ENCODE measurements at places on chromosomes 4 and X.
A peak's percentile ranks its signal among the peaks of the same experiment; 100 is the strongest.

DNA sequence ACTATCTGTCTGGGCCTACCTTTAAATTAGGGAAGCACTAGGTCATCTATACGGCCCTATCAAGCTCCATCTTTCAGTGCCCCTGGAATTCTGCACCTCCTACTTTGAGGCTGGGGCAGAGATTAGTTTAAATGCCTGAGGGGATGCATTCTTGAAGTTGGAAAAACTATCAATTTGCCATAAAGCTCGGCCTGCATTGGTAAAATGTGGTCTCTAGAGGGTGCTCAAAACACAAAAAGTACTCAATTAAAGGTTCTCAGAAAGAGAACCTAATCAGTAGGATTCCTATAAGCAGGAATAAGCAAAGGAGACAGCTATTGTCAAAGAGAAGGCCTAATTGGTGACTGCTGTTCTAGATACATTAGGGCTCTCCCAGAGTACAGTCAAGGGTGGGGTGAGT lies 111.7 kb downstream of the AMER1 start:
- H3K4me3 ChIP-seq: no peak overlapping the region
- H3K27ac ChIP-seq: no peak overlapping the region
- no peaks in the 10 kb centered on the region for H3K36me3 ChIP-seq
- peaks cover 4% of the 10 kb centered on the region for H3K27me3 ChIP-seq
- H3K4me1 ChIP-seq: no peaks in the 10 kb centered on the region

GRCh38 chrX:15926622-15927021 lies 72.0 kb upstream of the AP1S2 start:
- peaks cover 30% of the 10 kb centered on the region for H3K27me3 ChIP-seq
- H3K36me3 ChIP-seq: no peaks in the 10 kb centered on the region
- H3K4me1 ChIP-seq: peaks cover 7% of the 10 kb centered on the region
- DNase-seq: no peak
- no peak overlapping the region for H3K27ac ChIP-seq

GRCh38 chrX:132292793-132293192 lies 73.5 kb upstream of the RAP2C start:
- DNase-seq: peak; percentile 4
- H3K27me3 ChIP-seq: no peaks in the 10 kb centered on the region
- H3K27ac ChIP-seq: no peak overlapping the region

- H3K4me1 ChIP-seq: no peaks in the 10 kb centered on the region
- H3K27me3 ChIP-seq: no peaks in the 10 kb centered on the region
- no peak overlapping the region for H3K27ac ChIP-seq
- no peak overlapping the region for H3K4me3 ChIP-seq
These were observed 100.8 kb downstream of the SHROOM3 start for GRCh38 chr4:76535603-76536372.

GRCh38 chr4:54159543-54159942 lies 59.6 kb downstream of the GSX2 start:
- no peak overlapping the region for H3K27ac ChIP-seq
- H3K4me3 ChIP-seq: no peak overlapping the region
- H3K36me3 ChIP-seq: no peaks in the 10 kb centered on the region

GRCh38 chrX:30577362-30577991 lies at the start of gene TASL:
TASL (minus strand) TSS chrX:30577766; CDS start chrX:30560355, 17,411 bp downstream.
- H3K27ac ChIP-seq: peak within 1 kb of the TSS; percentile 98
- no peaks in the 10 kb centered on the region for H3K27me3 ChIP-seq
- DNase-seq: peak; percentile 67
- peaks cover 18% of the 10 kb centered on the region for H3K36me3 ChIP-seq
- peak within 1 kb of the TSS; percentile 86 for H3K4me3 ChIP-seq

DNA sequence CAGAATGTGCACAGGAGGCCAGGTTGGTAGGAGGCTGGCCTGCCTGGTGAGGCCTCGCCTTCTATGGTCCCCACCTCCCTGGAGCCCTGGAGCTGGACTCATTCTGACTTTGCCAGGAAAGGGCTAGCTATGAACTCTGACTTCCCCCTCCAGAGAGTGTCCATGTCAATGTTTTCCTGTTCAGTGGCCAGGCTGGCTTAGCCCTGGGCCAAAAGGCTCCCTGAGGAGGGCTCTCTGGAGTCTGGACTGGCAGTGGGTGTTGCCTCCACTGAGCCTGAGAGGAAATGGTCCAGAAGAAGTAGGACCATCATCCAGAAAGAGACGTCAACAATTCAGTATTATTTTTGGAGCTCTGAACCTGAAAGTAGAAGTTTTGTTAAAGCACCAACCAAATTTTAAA lies 178.7 kb downstream of the CHIC2 start:
- no peaks in the 10 kb centered on the region for H3K4me1 ChIP-seq
- H3K27me3 ChIP-seq: peaks cover 18% of the 10 kb centered on the region

- no peak for DNase-seq
- H3K4me1 ChIP-seq: no peaks in the 10 kb centered on the region
- no peak overlapping the region for H3K27ac ChIP-seq
- no peak overlapping the region for H3K4me3 ChIP-seq
These were observed 192.5 kb upstream of the ADAMTS3 start for GRCh38 chr4:72761368-72762038.

GRCh38 chr4:171812665-171813525 lies at the start of gene GALNTL6:
GALNTL6 (plus strand) TSS chr4:171813404.
- H3K4me3 ChIP-seq: peak within 1 kb of the TSS; percentile 85
- H3K4me1 ChIP-seq: peaks cover 22% of the 10 kb centered on the region
- peak; percentile 9 for DNase-seq
- peak within 1 kb of the TSS; percentile 73 for H3K27ac ChIP-seq
- H3K27me3 ChIP-seq: peaks cover 31% of the 10 kb centered on the region
- no peaks in the 10 kb centered on the region for H3K36me3 ChIP-seq

- no peak for DNase-seq
- H3K36me3 ChIP-seq: no peaks in the 10 kb centered on the region
- no peaks in the 10 kb centered on the region for H3K27me3 ChIP-seq
- no peaks in the 10 kb centered on the region for H3K4me1 ChIP-seq
- no peak overlapping the region for H3K27ac ChIP-seq
- H3K4me3 ChIP-seq: no peak overlapping the region
These were observed 108.9 kb downstream of the CDS1 start for GRCh38 chr4:84691800-84692199.

DNA sequence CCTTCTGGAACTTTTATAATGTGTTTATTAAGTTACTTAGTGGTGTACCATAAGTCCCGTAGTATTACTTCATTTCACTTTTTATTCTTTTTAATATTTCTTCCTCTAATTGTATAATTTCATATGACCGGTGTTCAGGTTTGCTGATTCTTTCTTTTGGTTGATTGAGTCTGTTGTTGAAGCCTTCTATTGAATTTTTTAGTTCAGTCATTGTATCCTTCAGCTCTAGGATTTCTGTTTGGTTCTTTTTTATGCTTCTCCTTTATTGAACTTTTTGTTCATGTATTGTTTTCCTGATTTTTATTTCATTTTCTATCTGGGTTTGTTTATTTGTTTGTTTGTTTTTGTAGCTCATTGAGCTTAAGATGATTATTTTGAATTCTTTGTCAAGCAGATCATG lies 8.8 kb downstream of the CEP44 start:
- no peak overlapping the region for H3K27ac ChIP-seq
- H3K4me3 ChIP-seq: no peak overlapping the region
- DNase-seq: no peak
- peaks cover 17% of the 10 kb centered on the region for H3K4me1 ChIP-seq
- H3K27me3 ChIP-seq: no peaks in the 10 kb centered on the region
- peaks cover 41% of the 10 kb centered on the region for H3K36me3 ChIP-seq

DNA sequence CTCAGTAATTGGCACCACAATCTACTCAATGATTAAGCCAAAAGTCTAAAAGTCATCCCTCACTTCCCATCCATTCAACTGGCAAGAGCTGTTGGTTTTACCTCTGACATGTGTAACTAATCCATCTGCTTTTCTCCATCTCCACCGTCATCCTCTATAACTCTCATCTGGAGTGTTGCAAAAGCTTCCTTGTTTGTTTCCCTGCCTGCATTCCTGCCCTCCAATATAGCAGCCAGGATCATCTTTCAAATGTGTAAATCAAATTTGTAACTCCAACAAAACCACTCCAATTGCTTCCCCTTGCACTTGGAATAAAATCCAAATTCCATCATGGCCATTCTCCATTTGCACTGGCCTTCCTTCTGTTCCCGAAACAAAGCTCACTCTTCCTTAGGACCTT lies 4.3 kb upstream of the PLAC8 start:
- no peak for DNase-seq
- H3K27me3 ChIP-seq: no peaks in the 10 kb centered on the region
- H3K4me3 ChIP-seq: no peak overlapping the region
- H3K27ac ChIP-seq: no peak overlapping the region
- H3K36me3 ChIP-seq: no peaks in the 10 kb centered on the region

DNA sequence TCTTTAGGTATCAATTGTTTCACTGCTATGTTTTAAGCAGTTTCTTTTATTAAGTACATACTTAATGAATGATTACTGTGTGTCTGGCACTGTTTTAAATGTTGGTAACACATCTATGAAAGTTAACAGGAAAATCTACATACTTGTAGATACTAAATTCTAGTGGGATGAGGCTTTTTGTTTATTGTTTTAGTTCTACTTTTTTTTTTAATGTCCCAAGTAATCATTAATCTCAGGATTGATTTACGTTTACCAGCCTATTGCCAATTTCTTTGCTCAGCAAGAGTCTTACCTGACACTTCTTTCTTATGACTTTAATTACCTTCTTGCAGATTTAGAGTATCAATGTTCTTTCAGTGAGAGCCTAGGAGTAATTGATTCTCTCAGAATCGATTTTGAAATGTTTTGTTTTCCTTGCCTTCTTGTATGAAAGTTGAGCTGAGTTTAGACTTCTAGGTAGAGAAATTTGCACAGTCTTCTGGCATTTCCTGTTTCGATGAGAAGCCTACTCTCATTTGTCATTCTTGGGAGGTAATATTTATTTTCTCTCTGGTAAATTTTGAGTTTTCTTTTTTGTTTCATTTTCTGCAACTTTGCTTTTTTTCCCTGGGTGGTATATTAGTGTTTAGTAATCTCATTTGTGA lies 235.2 kb upstream of the ANKRD50 start:
- H3K4me3 ChIP-seq: no peak overlapping the region
- no peak for DNase-seq
- no peaks in the 10 kb centered on the region for H3K36me3 ChIP-seq
- no peaks in the 10 kb centered on the region for H3K27me3 ChIP-seq
- no peak overlapping the region for H3K27ac ChIP-seq

DNA sequence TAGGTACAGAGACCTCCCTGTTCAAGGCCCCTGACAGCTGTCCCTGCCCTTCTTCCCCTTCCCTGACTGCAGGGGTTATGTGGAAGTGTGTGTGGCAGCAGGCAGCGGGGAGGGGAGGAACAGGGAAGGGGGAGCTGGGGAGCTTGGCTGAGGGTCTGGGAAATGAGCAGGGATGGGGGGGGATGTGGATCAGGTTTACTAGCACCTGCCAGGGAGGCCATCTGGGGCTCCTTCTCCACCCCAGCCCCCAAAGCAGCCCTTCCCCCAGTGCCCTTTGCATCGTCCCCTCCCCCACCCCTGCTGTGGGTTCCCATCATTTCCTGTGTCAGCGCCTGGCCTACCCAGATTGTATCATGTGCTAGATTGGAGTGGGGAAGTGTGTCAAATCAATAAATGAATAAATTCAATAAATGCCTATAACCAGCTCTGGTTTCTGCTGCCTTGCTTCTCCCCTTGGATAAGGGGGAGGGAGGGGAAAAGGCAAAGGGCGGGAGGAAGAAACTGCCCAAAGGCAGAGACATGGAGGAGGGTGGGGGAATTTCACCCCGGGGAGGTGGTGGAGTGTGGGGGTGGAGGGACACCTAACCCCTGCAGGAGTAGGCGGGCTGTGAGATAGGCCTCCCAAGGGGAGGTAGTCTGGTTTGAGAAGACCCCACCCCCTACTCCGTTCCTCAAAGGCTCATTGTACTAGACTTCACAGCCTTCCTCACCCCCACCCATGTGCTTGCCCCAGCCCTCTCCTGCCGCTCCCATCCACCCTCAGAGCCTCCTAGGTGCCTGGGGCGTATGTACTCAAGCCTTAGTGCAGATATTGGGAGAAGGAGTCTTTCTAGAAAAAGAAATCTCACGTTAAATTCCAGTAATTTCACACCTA lies 3.2 kb downstream of the CXorf65 start:
- H3K27me3 ChIP-seq: no peaks in the 10 kb centered on the region
- H3K27ac ChIP-seq: peak overlapping the region; percentile 86
- H3K36me3 ChIP-seq: peaks cover 24% of the 10 kb centered on the region
- DNase-seq: peak; percentile 12

GRCh38 chrX:132631579-132632232 lies 142.9 kb upstream of the MBNL3 start:
- peaks cover 24% of the 10 kb centered on the region for H3K27me3 ChIP-seq
- DNase-seq: no peak
- H3K27ac ChIP-seq: no peak overlapping the region
- H3K36me3 ChIP-seq: no peaks in the 10 kb centered on the region
- no peaks in the 10 kb centered on the region for H3K4me1 ChIP-seq

DNA sequence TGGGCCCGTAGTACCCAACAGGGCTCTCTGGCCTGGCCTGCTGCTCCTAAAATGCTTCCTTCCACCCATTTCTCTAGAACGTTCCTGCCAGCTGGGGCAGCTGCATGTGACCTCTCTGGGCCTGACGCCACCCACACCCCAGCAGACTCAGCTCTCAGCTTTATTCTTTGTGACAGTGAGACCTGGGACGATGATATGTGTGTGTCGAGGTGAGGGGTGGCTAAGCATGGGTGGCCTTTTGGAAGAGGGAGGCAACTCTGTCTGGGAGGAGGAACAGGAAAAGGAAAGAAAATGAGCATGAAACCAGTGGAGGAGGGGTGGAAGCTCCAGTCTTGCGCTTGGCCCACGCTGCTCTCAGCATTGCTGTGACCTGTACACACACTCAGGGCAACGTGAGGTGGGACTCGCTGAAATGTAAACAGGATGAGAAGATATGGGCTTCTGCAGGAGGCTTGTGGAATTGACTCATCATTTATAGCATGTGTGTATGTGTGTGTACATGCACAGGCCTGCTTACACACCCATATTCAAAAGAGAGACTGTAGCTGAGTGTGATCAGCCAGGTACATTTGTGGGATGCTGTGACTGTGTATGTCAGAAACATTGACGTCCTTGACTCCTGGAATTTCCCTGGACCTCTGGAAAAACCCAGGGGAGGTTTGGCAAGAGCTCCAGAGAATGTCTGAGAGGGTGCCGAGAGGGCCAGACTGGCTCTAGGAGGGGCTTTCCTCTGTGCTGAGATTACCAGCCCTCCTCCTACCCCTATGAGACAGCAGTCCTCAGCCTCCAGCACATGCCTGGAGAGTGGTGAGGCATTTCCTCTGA lies 137.9 kb downstream of the PJA1 start:
- no peak overlapping the region for H3K4me3 ChIP-seq
- H3K36me3 ChIP-seq: no peaks in the 10 kb centered on the region
- no peaks in the 10 kb centered on the region for H3K27me3 ChIP-seq
- H3K27ac ChIP-seq: peak overlapping the region; percentile 33

DNA sequence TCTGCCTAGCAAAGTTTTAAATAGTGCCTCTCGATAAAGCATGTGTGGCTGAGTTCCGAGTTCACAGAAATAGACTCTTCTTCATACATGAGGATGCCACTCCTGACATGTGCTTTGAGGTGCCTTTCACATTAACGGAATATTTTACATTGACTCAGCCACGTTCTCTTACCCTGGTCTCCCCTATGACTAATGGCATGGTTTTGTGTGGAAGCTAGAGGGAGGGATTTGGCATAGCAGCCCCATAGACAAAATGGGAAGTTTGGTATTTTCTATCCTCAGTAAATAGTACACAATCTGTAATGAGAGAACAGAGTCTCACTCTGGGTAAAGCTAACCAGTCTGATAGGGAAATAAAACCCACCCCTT lies 68.9 kb downstream of the PCDH19 start:
- no peak overlapping the region for H3K27ac ChIP-seq
- no peak overlapping the region for H3K4me3 ChIP-seq
- H3K4me1 ChIP-seq: no peaks in the 10 kb centered on the region

GRCh38 chr4:186581421-186581820 lies 26.1 kb upstream of the MTNR1A start:
- DNase-seq: no peak
- H3K36me3 ChIP-seq: no peaks in the 10 kb centered on the region
- no peak overlapping the region for H3K27ac ChIP-seq
- H3K4me3 ChIP-seq: no peak overlapping the region
